ENCODE measurements at places on chromosomes 4 and X.

GRCh38 chrX:13115146-13115855, 70.9 kb upstream of the FAM9C start:
- DNase-seq: no peak

DNA sequence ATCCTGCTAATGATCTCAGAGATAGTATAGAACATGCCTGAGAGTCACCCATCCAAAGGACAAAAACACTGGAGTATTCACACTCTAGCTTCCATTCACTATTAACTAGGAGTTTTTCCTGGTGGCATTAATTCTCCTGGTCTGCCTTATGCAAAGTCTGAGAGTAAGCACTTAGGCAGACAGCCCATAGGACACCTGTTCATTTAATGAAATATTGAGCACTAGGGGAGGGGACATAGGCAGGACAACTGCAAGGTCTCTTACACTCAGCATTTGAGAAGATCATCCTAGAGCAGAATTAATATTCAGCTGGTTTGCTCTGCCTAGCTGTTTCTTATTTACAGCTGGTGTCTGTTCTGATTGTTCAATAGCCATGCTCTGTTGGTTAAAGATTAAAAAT, 508.5 kb downstream of the CENPC start:
- DNase-seq: no peak

DNA sequence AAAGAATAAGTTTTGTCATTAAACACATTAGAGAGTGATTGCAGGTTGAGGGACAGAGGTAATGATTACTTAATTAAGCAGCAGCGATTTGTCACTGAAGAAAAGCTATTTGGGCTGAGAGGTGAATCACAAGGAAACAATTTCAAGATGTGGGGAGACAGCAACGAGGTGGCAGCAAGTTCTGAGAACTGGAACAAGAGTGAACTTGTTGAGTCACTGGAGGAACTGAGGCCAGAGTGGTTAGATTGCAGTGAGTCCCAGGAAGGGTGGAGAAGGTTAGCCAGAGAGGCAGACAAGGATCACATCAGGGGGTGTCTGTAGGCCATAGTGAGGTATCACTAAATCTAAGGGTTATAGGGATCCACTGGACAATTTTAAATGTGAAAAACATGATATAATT, 57.9 kb upstream of the TMPRSS11A start:
- DNase-seq: no peak

DNA sequence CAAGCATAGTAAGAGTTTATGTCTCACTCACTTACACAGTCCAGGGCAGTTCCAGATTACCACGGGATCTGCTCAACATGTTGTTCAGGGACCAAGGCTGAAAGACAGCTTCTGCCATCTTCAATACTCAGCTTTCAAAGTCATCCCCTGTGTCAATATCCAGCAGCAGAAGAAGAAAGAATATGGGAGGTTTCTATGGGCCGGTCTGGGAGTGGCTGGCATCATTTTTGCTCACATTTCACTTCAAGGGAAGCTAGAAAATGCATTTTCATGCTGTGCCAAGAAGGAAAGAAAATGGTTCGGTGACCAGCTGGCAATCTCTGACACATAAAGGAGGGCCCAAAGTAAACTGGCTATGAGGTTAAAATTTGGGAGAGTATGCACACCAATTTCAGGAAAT, 211.5 kb upstream of the KLF3 start:
- no peak for DNase-seq

DNA sequence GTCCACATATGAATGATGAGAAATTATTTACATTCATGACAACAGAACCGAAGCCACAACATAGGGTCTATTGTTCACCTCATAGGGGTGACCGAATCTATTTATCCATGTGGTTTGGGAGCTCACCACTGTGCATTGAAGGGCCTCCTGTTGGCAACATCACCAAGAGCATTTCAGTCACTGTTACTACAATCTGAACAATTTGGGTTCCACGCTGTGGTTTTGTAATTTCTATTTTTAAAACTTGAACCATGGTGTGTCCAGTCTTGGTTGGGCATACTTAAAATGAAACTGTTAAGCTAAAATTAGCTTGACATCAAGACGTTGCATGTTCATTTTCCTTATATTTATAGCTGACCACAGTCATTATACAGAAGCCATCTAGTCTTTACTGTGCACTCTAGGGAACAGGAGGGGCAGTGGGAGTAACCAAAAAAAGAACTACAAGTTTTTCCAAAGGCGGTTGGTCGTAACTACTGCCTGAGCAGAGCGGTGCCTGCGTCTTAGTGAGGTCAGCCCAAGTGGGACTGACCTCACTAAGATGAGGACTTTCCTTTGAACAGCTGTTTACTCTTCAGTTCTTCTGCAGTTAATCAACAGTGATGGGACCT, 192.1 kb downstream of the SPRY1 start:
- DNase-seq: no peak

DNA sequence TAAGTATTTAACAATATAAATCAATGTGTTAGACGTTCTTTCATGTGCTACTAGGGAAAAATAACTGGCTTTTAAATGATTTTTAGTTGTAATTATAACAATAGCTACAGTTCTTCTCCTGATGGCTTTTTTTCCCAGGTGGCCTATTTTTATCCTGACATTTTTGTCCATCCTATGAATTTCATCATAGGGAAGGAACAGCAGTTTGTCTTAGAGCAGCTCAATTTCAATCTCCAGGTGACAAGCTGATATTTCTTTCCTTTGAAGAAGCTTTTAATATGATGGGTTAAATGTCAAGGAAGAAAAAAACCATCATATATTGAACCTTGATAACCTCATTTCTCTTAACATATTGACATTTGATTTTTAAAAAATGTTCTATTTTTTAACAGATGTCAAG, 163.0 kb upstream of the AGA start:
- no peak for DNase-seq

DNA sequence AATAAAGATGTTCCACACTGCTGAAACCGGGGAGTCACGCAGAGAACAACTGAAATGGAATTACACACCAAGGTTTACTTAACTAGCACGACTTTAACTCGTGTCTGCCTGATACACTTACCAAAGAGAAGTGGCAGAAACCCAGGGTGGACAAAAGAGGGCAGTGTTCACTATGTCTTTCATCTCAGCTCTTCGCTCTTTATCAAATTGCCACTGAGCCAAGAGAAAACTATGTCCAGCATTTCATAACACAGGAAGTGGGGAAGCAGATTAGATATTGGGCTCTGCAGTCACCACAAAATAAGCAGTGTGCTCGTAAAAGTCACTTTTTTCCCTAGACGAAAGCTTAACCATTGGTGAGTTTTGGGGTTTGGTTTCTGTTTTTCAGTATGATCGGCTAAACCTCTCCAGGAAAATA, 155.7 kb downstream of the CHIC2 start:
- peak; percentile 68 for DNase-seq

DNA sequence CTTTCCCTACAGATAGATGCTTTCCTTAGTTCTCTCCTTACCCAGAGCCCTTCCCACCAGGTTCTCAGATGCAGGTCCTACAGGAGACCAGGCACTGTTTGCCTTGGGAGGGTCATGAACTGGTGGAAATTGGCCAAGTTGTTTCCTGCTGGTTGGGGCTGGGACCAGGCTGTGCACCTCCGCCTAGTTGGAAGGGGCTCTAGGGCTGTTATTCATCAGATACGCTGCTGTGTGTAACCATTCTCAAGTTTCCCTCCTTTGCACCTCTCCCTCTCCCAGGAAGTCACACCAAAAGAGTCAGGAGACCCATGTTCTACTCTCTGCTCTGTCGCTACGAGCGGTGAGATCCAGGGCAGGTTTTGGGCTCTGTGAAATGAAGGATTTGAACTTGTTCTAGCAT, 11.9 kb upstream of the VSIG1 start:
- DNase-seq: no peak

Data from hindlimb muscle (tissue), 1 donor.